ENCODE measurements at places on chromosomes 3 and 15.

GRCh38 chr15:63422891-63423590 is 41.4 kb upstream of the CA12 start:
- DNase-seq: no peak

DNA sequence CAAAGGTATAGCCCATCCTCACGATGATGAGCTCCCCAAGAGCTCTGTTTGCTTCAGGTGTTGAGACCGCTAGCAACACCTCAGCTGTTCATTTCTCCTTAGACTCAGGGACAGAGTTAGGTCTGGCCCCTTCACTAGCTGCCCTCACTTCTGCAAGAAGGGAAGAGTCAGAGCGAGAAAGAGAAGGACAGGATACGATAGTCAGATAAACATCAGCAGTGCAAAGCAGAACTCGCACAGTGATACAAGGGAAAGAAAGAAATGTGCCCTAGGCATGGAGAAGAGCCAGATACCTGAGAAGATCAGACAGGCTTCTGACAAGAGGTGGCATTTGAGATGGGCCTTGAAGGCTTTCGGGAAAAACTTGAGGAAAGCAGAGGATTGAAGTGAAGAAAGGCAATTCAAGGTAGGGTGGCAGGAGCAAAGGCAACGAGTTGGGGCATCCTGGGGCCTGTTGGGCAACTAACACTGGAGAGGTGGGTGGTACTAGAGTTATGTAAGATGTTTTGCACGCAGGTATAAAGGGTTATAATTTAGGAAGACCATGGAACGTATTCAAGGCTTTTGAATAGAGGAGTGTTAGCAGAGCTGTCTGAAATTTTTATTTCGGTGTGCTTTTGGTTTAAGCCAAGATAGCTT is 106.0 kb downstream of the PGPEP1L start:
- no peak for DNase-seq

DNA sequence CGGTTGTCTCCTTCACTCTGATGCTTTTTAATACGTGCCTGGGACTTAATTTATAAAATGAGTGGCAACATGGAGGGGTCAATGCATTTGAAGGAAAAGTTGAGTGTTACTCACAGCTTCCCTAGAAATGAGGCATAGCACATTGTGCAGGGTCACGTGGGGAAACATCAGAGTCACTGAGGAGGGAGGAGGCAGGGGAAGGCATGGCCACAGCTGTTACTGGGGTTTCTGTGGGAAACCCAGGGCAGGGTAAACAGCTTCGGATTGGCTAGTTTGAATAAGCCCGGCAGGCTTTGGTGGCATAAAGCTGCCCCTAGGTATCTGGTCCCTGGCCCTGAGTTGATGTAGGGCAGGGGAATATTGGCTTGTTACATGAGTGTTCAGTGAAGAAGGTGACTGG is 98.9 kb upstream of the ST8SIA2 start:
- DNase-seq: no peak

GRCh38 chr3:58560771-58561311 is 16.4 kb downstream of the FAM107A start:
- no peak for DNase-seq

DNA sequence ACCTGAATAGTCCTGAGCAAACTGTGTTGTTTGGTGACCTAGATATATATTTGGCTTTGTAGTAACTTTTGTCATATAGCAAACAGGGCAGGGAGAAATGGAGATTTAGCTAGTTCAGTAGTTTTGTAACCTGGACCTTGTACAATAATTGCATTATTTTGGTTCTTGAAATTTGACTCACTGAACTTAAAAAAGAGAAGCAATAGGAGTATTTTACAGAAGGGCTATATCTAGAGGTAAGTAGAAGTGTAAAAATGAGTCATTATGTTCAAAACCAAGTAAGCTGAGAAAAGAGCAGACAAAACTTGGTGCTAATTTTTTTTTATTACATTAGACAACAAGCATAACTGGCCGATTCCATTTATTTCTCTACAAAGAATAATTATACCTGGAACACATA is 505.4 kb downstream of the ZIC1 start:
- no peak for DNase-seq

- no peak for DNase-seq
Measured at GRCh38 chr15:54521206-54521605, 543.0 kb downstream of the UNC13C start.

GRCh38 chr3:14549256-14549919 is 9.2 kb upstream of the GRIP2 start:
- no peak for DNase-seq

Measured in NCI-H774 (cell line).